ENCODE measurements at places on chromosomes 7 and 10. TPM values are rescaled to one million over a fixed set of nuclear protein-coding genes. Genes with fewer than 3 reads are reported as not detected.
A peak's percentile ranks its signal among the peaks of the same experiment; 100 is the strongest.

GRCh38 chr10:105956550-105956949, 1208.0 kb downstream of the SORCS1 start:
- DNase-seq = no peak

DNA sequence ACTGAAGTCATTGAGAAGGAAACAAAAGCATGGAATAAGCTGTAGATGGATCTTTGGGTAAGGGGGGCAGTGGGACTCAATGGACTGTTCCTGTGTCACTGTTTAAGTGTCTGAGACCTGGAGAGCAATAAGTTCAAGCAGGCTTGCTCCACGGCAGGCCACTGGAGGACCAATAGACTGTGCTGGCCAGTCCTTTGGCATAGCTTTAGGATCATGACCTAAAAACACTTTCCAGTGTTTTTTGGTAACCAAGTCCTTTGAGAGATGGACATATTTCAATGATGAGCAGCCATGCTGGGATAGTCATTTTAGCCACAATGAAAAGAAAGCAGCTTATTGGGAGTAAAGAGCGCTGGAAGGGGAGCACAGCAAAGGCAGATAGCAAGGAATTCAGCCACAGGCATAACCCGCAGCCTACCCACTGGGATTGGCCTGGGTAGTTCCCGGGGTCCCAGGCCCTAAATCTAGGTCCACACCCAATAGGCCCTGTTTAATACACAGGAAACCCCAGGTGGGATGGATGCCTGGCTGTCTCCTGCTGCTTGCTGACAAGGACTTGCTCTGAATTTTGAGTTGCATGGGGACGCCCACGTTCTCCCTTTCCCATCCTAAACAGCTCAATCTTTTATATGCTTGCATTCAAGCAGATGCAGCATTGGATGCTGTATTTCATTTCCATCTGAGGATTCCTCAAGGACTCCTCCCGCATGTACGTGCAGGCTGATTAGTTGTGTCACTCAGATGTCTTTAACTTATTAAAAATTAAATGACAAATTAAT, 727.2 kb downstream of the KCNMA1 start:
- DNase-seq = no peak

CRYGN gene
- 0.36 TPM for polyA plus RNA-seq

GRCh38 chr7:77734659-77735421, 38.6 kb downstream of the RSBN1L start:
- peak; percentile 58 for DNase-seq

DNA sequence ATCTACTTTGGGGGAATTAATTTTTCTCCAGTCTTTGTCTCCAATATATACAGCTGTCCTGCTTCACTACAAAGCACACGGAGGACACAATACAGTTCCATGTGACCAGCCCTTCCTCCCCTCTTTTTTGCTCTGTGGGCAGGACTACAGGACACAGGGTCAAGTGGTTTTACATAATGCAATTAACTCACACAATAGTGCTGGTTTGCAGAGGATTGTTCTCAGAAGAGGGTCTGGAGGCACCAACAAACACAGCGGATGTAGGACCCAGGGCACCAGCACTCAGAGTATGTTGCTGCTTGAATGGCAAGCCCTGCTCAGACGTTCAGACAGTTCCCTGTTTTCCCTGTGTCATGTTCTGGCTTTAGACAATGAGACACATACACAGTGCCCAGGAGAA, 52.0 kb upstream of the NPTX2 start:
- no peak for DNase-seq

- DNase-seq = no peak
Measured at GRCh38 chr7:110881721-110882120, 209.2 kb upstream of the LRRN3 start.

DNA sequence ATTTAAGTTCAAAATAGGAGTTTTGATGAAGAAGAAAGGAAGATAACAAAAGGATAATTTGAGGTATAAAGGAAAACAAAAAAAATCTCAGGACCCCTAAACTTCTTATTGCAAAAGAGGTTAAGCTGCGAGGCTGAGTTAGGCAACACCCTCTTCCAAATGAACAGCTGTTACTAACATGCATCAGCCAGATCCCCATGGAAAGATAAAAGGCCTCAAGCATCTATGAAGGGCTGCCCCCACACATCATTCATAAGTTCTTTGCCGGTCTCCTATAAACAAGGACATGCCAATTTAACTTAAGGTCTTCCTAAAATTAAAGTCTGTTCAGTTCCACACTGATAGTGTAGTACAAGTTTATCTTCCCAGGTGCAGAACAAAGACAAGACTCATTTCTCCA, 75.8 kb upstream of the IMMP2L start:
- DNase-seq = no peak

- no peak for DNase-seq
Measured at GRCh38 chr10:30580241-30580640, 49.3 kb downstream of the LYZL2 start.

GRCh38 chr10:87090779-87091178, 3.9 kb downstream of the GLUD1 start:
- no peak for DNase-seq

OR6V1 gene
- not detected for polyA plus RNA-seq

BTBD16 gene
- polyA plus RNA-seq = 0.79 TPM

DNA sequence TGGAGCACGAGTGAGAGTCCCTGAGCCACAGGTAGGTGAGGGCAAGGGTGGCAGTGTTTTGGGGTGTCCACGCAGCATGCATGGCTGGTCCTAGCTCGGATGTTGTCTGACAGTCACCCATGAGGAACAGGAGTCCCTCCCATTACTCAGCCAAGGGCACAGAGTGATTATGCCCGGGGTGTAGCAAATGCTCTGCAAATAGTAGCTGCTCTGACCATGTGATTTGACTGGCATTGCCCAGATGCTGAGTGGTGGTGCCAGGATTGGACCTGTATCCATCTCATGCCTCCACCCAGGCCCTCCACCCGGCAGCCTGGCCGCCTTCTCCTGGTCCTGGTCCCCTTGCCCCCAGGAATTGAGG, 150.8 kb downstream of the GRK5 start:
- no peak for DNase-seq

- DNase-seq = no peak
Measured at GRCh38 chr7:146479040-146479439, 362.4 kb downstream of the CNTNAP2 start.

DNA sequence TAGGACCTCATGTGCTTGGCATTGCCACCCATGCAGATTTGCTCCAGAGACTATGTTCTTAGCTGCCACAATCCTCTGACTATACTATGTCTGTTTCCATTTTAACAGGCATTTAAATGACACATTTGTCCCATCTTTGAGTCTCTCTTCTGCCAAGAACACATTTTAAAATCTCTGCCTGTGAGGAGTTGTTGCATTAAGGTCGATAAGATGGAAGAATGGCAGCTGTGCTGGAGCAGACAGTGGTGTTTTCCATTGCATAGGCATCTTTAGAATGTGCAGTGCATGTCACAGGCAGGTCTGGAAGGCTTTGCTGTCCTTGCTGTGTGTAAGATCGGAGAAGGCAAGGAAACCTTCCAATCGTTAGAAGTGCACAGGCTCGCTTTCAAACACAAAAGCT, 70.9 kb upstream of the CELF2 start:
- DNase-seq = no peak

- DNase-seq = no peak
Measured at GRCh38 chr7:3283130-3283704, 17.8 kb upstream of the SDK1 start.

PTF1A gene
- not detected for polyA plus RNA-seq

DNA sequence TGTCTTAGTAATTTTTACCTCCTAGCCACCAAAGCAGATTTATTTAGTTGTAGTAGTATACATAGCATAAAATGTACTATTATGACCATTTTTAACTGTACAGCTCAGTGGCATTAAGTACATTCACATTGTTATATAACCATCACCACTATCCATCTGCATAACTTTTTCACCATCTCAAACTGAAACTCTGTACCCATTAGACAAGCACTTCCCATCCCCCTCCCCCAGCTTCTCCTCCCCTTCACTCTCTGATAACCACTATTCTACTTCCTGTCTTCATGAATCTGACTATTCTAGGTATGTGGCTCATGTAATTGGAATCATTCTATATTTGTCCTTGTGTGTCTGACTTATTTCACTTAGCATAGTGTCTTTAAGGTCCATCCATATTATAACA, 71.9 kb downstream of the MRPL32 start:
- no peak for DNase-seq

DNA sequence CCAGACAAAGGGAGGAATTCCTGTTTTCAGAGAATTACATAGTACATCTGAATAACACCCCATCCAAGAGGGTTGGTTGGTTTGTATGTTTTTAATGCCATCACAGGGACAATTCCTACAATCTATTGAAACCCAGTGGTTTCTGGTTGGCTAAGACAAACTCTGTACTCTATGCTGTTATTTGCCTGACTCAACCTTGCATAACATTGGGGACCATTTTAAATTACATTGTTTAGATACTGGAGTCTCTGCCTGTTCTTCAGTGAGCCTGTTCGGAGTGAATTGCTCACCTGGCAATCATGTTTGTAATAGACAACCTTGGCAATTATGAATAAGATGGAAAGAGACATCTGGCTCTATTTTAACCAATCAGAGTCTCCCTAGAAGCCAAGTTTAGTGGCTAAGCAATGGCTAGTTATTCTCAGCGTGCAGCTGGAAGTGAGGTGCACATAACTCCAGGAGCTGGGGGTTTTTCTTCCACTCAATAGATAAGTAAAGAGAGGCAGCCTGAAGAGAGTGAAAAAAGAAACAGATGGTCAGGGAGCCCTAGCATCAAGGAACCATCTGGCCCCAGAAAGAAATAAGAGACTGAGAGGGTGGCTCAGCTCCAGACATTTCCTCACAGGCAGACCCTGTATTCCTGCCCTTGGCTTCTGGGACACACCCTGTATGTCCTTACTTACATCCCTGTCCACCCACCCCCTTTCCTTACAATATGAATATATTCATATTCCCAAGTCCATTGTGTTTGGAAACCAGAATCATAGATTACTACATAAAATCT, 21.2 kb upstream of the SLC35G1 start:
- DNase-seq = no peak

DNA sequence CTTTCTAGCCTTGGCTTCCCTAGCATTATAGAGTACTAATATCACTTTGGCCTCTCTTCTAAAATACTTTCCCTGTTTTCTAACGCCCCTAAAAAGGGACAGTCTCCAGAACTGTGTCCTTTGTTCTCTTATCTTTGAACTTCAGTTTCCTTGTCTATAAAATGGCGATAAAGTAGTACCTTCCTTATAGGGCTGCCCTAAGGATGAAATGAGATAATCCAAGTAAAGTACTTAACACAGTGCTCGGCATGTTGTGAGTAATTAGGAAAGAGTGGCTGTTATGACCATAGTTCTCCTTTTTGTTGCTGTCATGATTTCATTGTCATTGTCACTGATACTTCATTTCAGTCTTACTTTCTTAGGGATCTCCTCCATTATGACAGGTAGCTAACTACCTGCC, 114.7 kb downstream of the EXOC4 start:
- no peak for DNase-seq

DNA sequence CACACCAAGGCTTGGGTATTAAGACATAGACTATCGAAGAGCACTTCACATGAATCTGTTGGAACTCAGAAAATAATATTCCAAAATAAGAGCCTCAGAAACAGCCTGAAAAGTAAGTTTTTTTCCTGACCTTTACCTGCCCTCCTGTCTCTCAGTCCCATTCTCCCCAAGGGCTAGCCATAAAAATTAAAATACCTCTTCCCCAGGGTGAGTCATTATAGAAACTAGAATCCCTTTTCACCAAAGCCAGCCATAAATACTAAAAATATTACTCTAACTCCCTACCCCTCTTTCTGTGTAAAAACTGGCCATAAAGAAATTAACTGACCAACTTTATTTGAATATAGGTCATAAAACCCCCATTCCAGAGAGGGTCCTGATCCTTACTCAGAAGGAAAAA, 87.9 kb upstream of the TMEM106B start:
- DNase-seq = no peak

All from large intestine (tissue), 12 donors.